ENCODE measurements at places on chromosomes 6 and 20.
A peak's percentile ranks its signal among the peaks of the same experiment; 100 is the strongest.

DNA sequence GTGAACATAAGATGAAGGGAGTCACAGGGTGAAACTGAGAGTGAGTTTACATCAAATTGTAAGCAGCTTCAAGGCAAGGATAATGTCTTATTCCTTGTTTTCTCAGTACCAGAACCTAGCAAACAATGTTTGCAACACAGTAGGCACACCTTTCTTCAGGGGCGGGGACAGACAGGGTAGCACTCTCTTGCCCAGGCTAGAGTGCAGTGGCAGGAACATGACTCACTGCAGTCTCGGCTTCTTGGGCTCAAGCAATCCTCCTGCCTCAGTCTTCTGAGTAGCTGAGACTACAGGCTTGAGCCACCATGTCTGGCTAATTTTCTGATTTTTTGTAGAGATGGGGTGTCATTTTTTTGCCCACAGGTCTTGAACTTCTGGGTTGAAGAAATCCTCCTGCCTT is 299.8 kb downstream of the CD83 start:
- DNase-seq, result no peak

DNA sequence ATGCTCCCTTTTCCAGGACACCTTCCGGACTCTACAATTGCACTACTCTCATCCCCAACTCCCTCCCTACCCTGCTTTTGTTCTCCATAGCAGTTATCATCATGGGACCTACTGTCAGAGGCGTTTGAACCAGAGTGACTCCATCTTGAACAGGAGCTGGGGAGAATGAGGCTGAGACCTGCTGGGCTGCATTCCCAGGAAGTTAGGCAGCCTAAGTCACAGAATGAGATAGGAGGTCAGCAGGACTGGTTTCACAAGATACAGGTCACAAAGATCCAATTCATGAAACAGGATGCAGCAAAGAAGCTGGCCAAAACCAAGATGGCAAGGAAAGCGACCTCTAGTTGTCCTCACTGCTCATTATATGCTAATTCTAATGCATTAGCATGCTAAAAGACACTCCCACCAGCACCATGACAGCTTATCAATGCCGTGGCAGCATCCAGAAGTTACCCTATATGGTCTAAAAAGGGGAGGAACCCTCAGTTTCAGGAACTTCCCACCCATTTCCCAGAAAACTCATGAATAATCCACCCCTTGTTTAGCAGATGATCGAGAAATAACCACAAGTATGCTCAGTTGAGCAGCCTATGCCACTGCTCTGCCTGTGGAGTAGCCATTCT is 15.6 kb downstream of the SLC13A3 start:
- DNase-seq, result no peak

DNA sequence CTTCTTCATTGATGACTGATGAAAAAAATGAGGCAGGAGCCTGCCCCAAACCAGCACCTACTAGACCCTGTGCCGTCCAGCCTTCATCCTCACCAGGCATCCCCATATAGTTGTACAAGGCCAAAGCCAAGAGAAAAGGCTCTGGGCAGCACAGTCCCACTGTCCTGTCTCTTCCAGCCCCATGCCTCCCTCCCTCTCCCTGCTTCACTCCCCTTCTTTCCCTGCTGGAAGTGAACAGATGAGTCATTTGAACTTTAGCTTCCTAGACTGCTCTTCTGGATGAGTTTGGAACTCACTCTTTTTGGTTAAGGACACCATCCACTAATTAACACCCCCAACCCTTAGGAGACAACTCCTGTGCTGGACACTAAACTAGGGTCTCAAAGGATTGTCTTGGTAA is 235.2 kb downstream of the LRFN2 start:
- DNase-seq, result no peak

GRCh38 chr20:23664954-23665353 is 23.9 kb downstream of the CST4 start:
- DNase-seq, result no peak

- DNase-seq, result no peak
Measured at GRCh38 chr6:170279977-170280688, 10.7 kb downstream of the DLL1 start.

- no peak for DNase-seq
Measured at GRCh38 chr20:12074111-12074655, 156.5 kb downstream of the BTBD3 start.

DNA sequence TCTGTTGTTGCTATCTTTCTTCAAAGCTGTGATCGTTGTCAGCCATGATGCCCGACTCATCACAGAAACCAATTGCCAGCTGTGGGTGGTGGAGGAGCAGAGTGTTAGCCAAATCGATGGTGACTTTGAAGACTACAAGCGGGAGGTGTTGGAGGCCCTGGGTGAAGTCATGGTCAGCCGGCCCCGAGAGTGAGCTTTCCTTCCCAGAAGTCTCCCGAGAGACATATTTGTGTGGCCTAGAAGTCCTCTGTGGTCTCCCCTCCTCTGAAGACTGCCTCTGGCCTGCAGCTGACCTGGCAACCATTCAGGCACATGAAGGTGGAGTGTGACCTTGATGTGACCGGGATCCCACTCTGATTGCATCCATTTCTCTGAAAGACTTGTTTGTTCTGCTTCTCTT is 19.3 kb downstream of the ABCF1 start:
- no peak for DNase-seq

DNA sequence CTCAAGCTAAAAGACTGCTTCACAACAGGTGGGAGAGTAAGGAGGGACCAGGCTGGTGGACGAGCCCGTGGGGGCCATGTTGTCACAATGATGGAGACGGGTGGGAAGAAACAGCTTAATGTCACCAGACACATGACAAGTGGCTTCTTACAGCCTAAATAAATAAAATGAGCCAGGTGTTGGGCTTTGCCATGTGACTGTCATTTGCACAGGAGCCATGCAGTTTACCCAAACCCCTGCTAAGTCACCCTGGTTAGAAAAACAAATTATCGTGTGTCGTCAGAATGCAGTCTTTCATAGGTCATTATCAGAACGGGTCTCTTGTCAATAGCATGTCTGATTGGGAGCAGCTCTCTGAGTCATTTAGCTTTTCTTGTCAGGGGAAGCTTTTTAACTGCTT is 18.5 kb downstream of the BTBD3 start:
- DNase-seq, result peak; percentile 95

GRCh38 chr6:6466967-6467761 is 121.4 kb upstream of the LY86 start:
- no peak for DNase-seq

DNA sequence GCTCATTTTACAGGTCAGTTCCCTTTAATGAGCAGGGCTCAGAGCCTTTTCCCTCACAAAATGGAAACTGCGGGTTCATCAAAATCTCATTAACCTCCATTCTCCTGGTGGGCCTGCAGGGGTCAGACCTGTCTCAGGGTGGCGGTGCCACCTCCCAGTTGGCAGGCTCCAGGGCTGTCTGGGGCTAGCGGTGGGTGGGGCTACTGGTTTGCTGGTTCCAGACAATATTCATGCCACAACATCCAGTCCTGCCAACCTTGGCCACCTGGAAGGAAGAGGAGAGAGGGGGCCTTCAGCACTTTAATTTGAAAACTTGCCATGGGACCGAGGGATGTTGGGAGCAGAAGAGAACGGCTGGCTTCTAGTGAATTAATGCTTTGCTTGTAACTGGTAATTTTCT is 41.9 kb upstream of the CTNNBL1 start:
- peak; percentile 34 for DNase-seq
